H1 (cell line): ENCODE measurements at places on chromosomes 3 and 15. TPM values are rescaled to one million over a fixed set of nuclear protein-coding genes. Genes with fewer than 3 reads are reported as not detected.
A peak's percentile ranks its signal among the peaks of the same experiment; 100 is the strongest.

DNA sequence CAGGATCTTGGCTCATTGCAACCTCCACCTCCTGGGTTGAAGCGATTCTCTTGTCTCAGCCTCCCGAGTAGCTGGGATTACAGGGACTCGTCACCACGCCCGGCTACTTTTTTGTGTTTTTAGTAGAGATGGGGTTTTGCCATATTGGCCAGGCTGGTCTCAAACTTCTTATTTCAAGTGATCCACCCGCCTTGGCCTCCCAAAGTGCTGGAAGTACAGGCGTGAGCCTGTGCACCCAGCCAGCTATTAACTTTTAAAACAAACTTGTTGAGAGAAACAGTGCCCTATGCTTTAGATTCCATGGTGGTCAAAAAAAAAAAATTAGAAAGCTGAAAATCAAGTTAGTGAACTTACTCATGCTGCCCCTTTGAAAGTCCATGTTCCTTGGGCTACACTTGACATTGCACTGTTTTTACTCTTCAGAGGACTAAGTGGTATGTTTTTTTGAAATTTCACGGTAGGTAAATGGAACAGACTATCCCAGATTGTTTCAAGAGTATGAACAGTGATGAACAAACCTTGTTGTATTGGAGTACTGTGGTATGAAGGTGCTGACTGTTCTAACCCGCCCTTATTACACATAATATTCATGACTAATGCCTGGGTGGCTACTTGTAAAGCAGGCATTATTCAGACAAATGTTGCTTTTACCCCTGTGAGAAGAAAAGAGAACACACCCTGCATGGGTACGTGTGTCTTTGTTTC is 206.9 kb downstream of the KLHL25 start:
- H3K4me1 ChIP-seq, result peaks cover 4% of the 10 kb centered on the region; the same call in 1 of the 2 replicates
- no peaks in the 10 kb centered on the region for H3K27me3 ChIP-seq
- H3K27ac ChIP-seq, result no peak overlapping the region
- DNase-seq, result no peak
- H3K36me3 ChIP-seq, result no peaks in the 10 kb centered on the region

DNA sequence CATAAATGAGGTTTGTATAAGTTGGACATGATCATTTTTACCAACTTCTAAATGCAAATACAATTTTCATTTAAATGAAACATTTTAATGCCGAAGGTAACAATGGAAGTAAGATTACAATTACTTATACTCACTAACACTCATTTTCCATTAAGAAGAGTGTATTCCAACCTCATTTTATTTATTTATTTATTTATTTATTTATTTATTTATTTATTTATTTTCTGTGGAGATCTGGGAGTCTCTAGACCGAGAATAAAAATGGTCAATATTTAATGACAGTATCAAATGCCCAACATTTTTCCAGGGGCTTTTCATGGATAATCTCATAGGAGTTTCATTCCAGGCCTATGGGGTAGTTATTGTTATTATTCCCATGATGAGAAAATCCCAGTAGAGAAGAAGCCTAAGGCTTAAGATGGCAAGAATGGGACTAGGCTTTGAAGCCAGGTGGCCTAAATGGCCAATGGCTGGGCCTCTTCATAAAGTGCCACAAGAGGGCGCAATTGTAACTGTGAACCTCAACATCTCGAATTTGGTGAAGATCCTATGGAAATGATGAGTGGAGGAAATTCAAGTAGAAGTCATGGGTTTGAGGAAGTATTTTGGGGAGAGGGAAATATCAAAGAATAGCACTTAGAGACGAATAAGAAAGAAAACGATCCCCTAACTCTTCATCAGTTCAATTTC is 21.3 kb downstream of the VGLL3 start:
- peak; percentile 27 for DNase-seq
- no peaks in the 10 kb centered on the region for H3K4me1 ChIP-seq
- H3K27ac ChIP-seq, result no peak overlapping the region

Gene DUOXA1
- not detected in 2 replicates for total RNA-seq

- no peak overlapping the region for H3K27ac ChIP-seq
- peaks cover 35% of the 10 kb centered on the region for H3K36me3 ChIP-seq
- no peak overlapping the region for H3K4me3 ChIP-seq
- no peaks in the 10 kb centered on the region for H3K27me3 ChIP-seq
- H3K4me1 ChIP-seq, result no peaks in the 10 kb centered on the region; the same call in 1 of the 2 replicates
- no peak for DNase-seq
Measured at GRCh38 chr3:128800241-128801187, 74.5 kb downstream of the RAB7A start.

- H3K27ac ChIP-seq, result no peak overlapping the region
- H3K27me3 ChIP-seq, result no peaks in the 10 kb centered on the region
- H3K4me3 ChIP-seq, result no peak overlapping the region
- H3K36me3 ChIP-seq, result no peaks in the 10 kb centered on the region
- peak; percentile 66 for DNase-seq
Measured at GRCh38 chr3:115325539-115325938, 178.5 kb upstream of the ZBTB20 start.

- H3K4me1 ChIP-seq, result peaks cover 7% of the 10 kb centered on the region
- H3K36me3 ChIP-seq, result no peaks in the 10 kb centered on the region
- H3K4me3 ChIP-seq, result no peak overlapping the region
- no peaks in the 10 kb centered on the region for H3K27me3 ChIP-seq
- no peak for DNase-seq
- H3K27ac ChIP-seq, result no peak overlapping the region
Measured at GRCh38 chr3:113268942-113269341, 57.6 kb downstream of the BOC start.

DNA sequence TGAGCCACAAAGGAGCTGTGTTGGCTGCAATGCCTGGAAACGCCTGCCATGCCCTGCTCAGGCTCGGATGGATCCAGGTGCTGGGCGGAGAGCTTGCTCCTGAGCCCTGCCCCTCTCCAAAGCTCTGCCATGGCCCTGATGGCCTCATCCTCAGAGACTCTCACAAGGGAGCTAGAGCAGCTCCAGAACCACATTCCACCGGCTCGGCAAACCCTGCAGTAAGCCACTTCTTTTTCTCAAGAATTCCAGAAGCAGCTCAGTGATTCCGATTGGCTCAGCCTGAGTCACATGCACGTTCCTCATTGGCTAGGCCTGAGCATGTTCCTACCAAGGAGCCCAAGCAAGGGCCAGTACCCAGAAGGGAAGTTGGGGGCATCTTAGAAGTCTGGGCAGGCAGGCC is 24.8 kb downstream of the TPRA1 start:
- no peak overlapping the region for H3K27ac ChIP-seq
- H3K36me3 ChIP-seq, result no peaks in the 10 kb centered on the region; the same call in 1 of the 2 replicates
- DNase-seq, result no peak
- no peaks in the 10 kb centered on the region for H3K4me1 ChIP-seq

- no peaks in the 10 kb centered on the region for H3K4me1 ChIP-seq
- H3K4me3 ChIP-seq, result no peak overlapping the region
- H3K36me3 ChIP-seq, result no peaks in the 10 kb centered on the region
- no peak overlapping the region for H3K27ac ChIP-seq
- no peak for DNase-seq
- no peaks in the 10 kb centered on the region for H3K27me3 ChIP-seq
Measured at GRCh38 chr3:157816296-157816695, 289.9 kb downstream of the SHOX2 start.
